ENCODE measurements at places on chromosomes 1 and 21.

GRCh38 chr1:67338642-67339041 is 31.0 kb downstream of the IL12RB2 start:
- DNase-seq, result no peak

DNA sequence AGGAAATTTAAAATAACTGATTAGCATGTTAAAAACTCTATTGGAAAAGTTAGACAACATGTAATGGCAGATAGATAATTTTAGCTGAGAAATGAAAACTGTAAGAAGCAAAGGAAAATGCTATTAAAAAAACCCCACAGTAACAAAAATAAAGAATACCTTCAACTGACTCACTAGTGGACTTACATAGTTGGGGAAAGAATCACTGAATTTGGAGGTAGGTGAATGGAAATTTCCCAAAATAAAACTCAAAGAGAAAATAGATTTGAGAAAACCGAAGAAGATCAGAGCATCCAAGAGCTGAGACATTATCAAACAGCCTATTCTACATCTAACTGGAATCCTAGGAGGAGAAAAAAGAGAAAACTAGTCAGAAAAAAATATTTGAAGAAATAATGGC is 34.7 kb downstream of the PDE4B start:
- no peak for DNase-seq

- no peak for DNase-seq
Observed at GRCh38 chr1:78184460-78185072, 138.8 kb downstream of the GIPC2 start.

DNA sequence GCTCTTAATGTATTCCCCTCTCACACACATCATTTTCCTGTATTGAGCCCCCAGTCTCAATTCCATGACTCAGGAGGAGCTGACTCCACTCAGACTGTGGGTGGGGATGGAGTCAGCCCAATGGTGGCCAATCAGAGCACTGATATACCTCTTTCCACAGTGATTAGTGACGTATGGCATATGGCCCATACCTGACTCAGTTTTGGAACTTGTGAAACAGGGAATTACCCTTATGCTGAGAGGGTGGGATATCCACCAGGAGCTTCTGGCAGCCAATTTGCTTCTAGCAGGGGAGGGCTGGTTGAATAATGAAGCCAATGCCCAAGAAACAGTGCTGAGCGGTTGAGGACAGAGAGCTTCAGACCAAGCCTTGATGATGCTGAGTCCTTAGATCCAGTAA is 86.4 kb upstream of the SPATA6 start:
- no peak for DNase-seq

GRCh38 chr21:32940079-32941014 is 85.4 kb upstream of the OLIG2 start:
- DNase-seq, result no peak

GRCh38 chr1:161952607-161953172 is 71.0 kb downstream of the OLFML2B start:
- no peak for DNase-seq

DNA sequence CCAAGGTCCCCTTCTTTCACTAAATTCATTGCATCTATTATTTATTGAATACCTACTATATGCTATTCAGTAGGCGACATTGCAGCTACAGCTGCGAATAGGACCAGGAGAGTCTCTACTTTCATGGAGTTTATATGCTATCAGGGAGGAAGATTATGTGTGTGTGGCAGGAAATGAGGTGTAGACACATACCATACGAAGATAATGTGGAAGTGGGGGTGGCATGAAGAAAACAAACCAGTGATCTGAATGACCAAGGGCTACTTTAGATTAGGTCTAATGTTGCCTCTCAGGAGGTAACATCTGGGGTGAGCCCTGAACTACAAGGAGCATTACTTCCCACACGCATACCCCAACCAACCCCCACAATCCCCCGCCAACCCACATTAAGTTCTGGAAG is 1.0 kb upstream of the PPIH start:
- DNase-seq, result no peak

DNA sequence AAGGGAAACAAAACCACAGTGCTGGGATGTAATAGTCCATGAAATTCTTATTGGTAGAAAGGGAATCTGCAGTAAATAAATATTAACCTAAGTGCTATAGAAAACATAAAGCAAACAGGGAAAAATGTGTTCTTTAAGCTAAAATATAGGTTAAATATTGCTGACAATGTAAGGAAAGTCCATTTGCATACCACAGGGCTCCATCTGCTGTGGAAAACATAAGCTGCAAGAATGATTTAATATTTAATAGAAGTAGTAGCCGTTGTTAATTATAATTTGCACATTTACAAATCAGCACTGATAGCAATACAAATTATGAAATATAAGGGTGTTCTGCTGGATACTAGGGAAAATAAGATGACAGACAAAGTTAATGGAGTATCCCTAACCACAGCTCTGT is 444.9 kb upstream of the PKN2 start:
- no peak for DNase-seq

DNA sequence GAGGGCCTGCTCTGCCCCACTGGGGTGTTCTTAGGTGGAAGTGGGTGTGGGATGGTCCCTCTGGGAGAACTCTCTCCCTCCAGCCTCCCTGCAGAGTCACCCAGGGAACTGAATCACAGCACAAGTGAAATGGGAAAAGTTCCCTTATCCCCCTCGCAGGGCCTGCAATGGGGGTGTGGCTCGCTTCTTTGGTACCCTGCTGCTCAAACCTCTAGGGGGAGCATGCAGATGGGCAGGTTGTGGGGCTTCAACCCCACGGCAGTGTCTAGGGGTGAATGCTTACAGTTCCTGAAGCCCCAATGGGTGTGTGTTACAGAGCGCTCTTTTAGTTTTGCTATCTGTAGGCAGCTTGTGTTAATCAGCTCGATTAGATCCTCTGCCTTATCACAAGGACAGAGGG is 59.0 kb upstream of the TINAGL1 start:
- DNase-seq, result no peak

GRCh38 chr1:239672256-239672655 is 285.9 kb downstream of the CHRM3 start:
- no peak for DNase-seq

- no peak for DNase-seq
Observed at GRCh38 chr1:109091078-109091838, 694 bp downstream of the TMEM167B start.

GRCh38 chr1:218666263-218666662 is 321.1 kb downstream of the TGFB2 start:
- no peak for DNase-seq

- DNase-seq, result no peak
Observed at GRCh38 chr1:76162254-76162653, 87.7 kb downstream of the ST6GALNAC3 start.

DNA sequence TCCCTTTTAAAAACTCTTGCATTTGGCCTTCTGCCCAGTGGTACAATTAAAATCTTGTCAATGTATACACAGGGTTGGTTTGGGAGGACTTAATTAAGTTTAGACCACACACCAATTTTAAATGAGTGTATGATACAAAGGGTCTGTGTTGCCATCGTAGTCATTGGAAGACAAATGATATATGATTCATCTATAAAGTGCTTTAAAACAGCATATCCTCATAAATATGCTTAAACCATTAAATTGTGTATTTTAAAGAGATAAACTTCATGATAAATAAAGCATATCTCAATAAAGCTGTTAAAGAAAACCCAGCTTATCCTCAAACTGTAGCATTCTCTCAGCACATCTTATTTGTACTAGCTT is 69.5 kb downstream of the LUZP1 start:
- no peak for DNase-seq

DNA sequence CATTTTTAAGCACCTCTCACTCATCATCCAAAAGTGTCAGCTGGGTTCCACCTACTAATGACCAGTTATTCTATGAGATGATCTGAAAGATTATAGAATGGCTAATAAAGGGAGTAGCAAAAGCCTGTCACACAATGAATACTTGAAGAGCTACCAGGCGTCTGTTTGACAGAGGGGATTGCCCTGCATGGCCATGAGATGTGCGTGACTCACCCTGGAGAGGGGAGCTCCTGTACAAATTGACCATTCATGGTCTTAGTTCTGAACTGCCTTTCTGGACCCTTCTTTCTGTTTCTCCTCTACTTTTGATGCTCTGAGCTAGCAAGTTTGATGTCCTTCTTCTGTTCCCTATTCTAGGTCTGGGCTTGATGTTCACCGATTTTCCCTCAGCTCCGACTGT is 85.2 kb upstream of the ABCD3 start:
- no peak for DNase-seq

DNA sequence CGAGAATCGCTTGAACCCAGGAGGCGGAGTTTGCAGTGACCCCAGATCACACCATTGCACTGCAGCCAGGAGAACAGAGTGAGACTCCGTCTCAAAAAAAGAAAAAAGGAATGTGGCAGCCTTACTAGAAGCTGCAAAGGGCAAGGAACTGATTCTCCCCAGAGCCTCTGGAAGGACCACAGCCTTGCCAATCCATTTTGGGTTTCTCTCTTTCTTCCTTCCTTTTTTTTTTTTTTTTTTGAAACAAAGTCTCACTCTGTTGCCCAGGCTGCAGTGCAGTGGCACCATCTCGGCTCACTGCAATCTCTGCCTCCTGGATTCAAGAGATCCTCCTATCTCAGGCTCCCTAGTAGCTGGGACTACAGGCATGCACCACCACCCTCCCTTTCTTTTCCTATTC is 9.9 kb upstream of the IFNGR2 start:
- DNase-seq, result no peak

DNA sequence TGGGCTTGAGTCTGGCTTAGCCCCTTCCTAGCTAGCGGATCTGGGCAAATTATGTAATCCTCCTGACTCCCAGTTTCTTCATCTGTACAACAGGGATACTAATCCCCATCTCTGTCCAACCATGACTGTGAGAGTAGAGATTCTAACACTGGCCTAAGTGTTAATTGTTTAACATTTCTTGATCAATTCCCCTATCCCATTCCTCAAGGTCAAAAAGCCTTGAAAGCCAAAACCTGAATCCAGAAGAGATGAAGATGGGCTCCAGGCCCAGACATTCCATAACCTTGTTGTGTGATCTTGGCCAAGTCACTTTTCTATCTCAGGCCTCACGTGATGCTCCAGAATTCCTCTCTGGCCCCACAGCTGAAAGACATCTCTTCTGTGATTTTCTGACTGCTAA is 18.8 kb upstream of the PHLDA3 start:
- DNase-seq, result no peak

GRCh38 chr1:71463144-71463543 is 382.3 kb upstream of the ZRANB2 start:
- no peak for DNase-seq

DNA sequence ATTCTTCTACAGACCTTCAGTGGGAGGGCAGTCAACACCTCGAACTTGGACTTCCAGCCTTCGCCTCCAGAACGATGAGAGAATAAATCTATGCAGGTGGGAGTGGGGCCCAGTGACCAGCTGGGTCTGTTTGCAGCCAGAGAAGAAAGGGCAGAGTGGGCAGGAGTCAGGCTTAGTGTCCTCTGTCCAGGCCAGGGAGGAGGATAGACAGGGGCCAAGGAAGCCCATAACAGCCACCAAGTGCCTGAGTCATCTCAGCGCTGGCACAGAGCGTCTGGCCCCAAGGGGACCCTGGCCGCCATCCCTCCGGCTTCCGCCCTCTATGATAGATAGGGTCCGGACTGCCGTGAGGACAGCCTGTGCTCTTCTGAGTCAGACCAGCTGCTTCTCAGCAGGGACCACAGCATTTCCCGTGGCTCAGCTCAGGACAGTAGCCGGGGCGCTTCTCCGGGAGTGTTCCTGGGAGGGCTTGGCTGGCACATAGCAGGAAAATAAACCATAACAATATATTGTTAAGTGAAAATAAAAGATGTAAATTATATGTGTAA is 133.1 kb upstream of the C1orf174 start:
- no peak for DNase-seq

DNA sequence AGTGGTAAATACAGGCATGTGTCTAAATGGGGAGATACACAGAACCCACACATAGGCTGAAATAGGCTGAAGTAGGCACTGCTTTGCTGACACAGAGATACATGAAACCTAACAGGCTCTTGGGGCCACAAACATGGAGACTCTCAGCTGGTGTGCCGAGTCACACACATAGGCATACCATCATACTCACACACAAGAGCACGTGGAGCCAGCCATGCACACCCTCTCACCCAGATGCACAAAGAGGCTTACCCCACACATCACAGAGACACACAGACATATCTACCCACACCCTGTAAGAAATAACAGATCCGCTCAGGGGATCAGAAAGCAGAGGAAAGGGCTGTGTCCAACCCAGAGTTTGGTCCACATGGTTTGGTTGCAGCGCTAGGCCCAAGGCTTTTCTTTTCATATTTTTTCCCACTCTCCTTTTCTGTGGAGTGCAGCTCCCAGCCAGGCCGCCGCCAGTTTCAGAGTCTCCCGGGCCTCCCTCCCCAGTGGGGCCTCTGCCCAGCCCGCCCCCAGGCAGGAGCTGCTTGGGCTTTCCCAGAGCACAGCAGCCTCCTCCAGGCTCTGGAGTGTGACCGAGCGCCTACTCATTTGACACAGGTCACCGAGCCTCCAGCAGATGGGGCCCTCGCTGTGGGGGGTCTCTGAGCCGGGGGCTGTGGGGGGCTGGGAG is 3.9 kb upstream of the POU3F1 start:
- no peak for DNase-seq

DNA sequence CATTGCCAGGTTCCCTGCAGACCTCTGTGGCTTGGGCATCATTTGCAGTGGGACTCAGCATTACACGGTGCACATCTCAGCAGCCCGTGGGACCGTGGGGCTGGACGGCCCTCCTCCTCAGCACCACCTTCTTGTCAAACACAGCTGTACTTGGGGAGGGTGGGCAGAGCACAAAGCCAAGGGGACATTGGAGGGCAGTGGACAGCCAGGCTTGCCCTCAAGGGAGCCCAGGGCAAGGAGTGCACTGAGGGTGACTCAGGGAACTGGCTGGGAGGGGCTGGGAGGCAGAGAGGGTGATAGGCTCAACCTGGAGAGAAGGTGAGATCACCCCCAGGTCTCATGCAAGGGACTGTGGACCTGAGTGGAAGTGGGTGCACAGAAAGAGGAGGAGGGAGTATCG is 3.4 kb downstream of the CAPN9 start:
- no peak for DNase-seq

DNA sequence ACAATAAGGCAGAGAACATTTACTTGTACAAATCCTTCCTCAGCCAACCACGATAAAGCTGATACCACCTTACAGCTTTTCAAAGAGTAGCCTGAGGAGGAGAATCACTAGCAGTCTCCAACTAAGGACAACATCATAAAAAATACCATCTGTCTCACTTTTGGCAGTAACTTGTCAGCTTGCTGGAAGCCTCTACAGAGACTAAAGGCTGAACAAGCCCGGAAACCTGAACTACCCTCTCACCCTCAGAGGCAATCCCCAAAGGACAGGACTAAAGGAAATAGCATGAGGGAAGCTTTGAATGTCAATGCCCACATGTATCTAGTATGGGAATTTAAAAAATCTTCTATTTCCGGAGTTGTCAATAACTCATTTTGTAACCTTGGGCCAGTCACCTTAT is 10.6 kb downstream of the SRSF4 start:
- no peak for DNase-seq

- DNase-seq, result no peak
Observed at GRCh38 chr1:85406081-85406480, 58.9 kb downstream of the DDAH1 start.

- DNase-seq, result no peak
Observed at GRCh38 chr1:167522246-167522645, 3.9 kb upstream of the CD247 start.

DNA sequence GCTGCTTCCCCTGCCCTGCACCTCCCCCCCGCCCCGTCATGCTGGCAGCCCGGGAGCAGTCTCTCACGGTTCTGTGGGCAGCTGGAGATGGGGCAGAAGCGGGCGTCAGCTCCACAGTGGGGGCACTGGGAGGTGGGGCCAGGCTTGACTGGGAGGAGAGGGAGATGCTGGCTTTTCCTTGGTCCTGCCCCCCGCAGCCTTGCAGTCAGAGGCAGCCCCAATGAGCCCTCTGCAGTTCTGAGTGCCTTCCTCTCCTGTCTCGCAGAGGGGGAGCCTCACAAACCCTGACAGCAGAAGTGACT is 21.7 kb downstream of the ARHGEF10L start:
- no peak for DNase-seq
